Gastroesophageal sphincter (tissue), 4 donors: ENCODE measurements at places on chromosomes 7 and 10. TPM values are rescaled to one million over a fixed set of nuclear protein-coding genes. Genes with fewer than 3 reads are reported as not detected.

DNA sequence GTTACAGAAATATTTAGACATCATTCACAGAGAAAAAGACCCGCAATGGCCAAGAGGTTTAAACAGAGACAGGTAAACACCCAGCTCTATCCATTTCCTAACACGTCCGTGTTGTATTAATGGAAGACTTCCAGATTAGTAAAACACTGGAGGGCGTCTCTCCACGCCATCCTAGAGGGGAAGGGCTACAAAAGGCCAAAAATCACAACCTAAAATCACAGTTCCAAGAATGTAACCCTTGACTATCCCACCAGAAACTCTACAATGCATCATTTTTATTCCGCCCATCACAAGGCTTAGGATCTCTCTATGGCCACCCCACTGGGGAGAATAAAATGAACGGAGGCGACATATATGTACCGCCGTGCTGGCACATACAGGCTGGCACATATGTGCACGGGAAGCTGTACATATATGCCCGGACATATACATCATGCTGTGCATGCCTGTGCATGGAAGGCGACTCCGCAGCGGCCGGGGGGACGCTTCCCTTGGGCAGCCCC, 734 bp downstream of the PCLO start:
- peak; percentile 5 for ATAC-seq
- H3K4me1 ChIP-seq = no peaks in the 10 kb centered on the region
- H3K27ac ChIP-seq = no peak overlapping the region
- H3K4me3 ChIP-seq = peak overlapping the region; percentile 36
- H3K27me3 ChIP-seq = peaks cover 6% of the 10 kb centered on the region

The RADIL gene
- total RNA-seq = 4.4 TPM

DNA sequence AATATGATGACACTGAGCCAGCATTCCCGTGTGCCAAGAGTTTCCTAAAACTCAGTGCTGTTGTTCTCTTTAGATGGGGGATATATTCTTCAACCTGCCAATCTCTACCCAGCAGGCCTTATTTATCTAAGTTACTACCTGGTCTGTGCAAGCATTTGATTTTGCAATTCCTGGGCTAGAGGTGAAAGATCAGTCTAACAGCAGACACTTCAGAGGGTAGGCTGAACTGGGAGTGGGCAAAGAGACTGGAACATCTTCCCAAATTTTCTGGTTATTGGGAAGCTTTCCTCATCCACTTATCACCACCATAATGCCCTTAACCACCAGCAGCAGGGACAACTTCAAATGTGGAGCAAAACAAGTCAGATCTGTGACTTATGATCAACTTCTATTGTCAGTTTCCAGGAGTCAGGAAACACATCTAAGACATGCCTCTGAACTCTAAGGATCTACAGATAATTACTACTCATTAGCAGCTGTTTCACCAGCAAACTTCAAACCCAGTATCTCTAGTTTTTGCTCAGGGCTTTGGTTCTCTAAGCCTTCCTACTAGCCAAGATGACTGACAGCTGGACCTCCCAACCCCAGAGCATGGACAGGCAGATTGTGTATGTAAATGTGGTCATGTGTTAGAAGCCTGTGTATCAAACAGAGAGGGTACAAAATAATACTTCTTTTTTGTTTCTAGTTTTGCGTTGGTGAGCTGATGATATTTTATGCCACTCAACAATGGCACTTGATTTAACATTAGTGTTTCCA, 1.0 kb downstream of the ASAH2 start:
- H3K27ac ChIP-seq = no peak overlapping the region
- H3K27me3 ChIP-seq = no peaks in the 10 kb centered on the region
- no peak for ATAC-seq

DNA sequence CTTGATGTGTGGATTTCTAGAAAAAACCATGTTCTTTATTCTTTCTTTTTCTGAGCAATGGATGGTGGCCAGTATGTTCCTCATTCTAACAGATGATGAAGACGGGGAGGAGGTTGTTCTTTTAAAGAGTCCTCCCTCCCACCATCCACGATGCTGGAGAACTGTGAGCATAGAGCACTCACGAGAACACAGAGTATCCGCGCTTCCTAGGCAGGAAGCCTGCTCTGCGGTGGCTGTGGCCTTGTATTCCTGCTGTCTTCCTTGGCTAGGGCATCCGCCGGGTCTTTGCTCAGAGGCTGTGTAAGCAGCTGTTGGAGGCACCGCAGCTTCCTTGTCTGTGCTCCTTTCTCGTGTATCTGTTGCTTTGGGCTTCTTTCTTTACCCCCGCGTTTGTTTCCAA, 214.2 kb downstream of the CCDC3 start:
- H3K4me1 ChIP-seq = no peaks in the 10 kb centered on the region
- H3K4me3 ChIP-seq = no peak overlapping the region
- H3K27me3 ChIP-seq = no peaks in the 10 kb centered on the region
- H3K36me3 ChIP-seq = peaks cover 11% of the 10 kb centered on the region
- H3K27ac ChIP-seq = no peak overlapping the region

The ANXA8 gene
- not detected for total RNA-seq

The ENTPD1 gene
- total RNA-seq = 34.4 TPM

The JCAD gene
- 59.9 TPM for total RNA-seq

The OR2A1 gene
- not detected for total RNA-seq

The SDK1 gene
- total RNA-seq = 9.4 TPM

GRCh38 chr10:72272689-72273409, 875 bp upstream of the DDIT4 start:
- H3K4me3 ChIP-seq = peak overlapping the region; percentile 94
- no peaks in the 10 kb centered on the region for H3K27me3 ChIP-seq
- peaks cover 23% of the 10 kb centered on the region for H3K36me3 ChIP-seq

GRCh38 chr7:125057963-125058362, 128.3 kb upstream of the POT1 start:
- no peaks in the 10 kb centered on the region for H3K36me3 ChIP-seq
- H3K27ac ChIP-seq = no peak overlapping the region
- no peaks in the 10 kb centered on the region for H3K4me1 ChIP-seq
- H3K4me3 ChIP-seq = no peak overlapping the region
- H3K27me3 ChIP-seq = peaks cover 3% of the 10 kb centered on the region

DNA sequence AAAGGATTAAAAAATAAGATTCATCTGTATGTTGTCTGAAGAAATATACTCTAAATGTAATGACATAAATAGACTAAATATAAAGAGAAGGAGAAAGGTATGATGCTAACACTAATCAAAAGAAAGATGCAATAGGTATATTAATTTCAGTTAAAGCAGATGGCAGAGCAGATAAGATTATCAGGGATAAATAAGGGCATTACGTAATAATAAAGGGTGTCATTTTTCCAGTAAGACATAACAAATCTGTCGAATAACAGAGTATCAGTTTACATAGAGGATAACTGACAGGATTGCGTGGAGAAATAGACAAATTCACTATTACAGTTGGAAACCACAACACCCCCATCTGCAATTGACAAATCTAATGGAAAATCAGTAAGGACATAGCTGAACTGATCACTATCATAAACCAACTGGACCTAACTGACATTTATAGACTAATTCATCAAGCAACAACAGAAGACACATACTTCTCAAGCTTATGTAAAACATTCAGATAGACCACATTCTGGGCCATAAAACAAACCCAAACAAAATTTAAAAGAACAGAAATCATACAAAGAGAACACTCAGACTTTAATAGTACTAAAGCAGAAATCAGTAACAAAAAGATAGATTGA, 384.1 kb upstream of the COBL start:
- no peak overlapping the region for H3K27ac ChIP-seq
- no peaks in the 10 kb centered on the region for H3K4me1 ChIP-seq
- no peak for ATAC-seq
- no peak overlapping the region for H3K4me3 ChIP-seq

The SPDYE16 gene
- total RNA-seq = not detected

The PNLIPRP3 gene
- not detected for total RNA-seq

The ZFAND2A gene
- total RNA-seq = 22.4 TPM

The ZNF365 gene
- 1.8 TPM for total RNA-seq

DNA sequence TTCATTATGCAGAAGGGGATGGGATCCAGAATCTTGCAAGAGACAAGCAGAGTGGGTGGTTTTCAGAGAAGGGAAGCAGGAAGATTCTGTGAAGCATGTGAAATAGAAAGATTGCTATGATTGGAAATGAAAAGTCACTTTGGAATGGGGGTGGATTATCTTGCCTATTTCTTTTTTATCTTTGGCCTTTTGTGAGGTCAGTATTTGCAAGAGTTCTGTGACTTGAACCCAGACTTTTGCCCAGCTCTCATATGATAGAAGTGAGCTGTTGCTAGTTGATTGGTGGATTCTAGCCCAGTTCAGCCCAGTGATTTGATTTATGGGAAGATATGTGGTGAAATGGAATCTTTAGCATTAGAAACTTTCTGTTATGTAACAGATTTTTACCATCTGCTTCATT, 17.1 kb downstream of the ENTPD7 start:
- ATAC-seq = no peak
- no peaks in the 10 kb centered on the region for H3K4me1 ChIP-seq
- no peak overlapping the region for H3K4me3 ChIP-seq
- no peak overlapping the region for H3K27ac ChIP-seq
- no peaks in the 10 kb centered on the region for H3K27me3 ChIP-seq
- no peaks in the 10 kb centered on the region for H3K36me3 ChIP-seq

DNA sequence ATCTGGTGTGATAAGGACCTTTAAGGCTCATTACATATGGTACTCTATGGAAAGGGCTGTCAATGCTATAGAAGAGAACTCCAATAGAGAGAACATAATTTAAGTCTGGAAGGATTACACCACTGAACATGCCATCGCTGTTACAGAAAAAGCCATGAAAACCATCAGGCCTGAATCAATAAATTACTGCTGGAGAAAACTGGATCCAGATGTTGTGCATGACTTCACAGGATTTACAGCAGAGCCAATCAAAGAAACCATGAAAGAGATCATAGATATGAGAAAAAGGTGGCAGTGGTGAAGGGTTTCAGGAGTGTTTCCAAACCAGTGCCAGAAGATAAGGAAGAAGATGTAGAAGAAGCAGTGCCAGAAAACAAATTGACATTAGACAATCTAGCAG, 18.9 kb upstream of the GPR22 start:
- ATAC-seq = no peak
- H3K4me1 ChIP-seq = no peaks in the 10 kb centered on the region
- H3K4me3 ChIP-seq = no peak overlapping the region

DNA sequence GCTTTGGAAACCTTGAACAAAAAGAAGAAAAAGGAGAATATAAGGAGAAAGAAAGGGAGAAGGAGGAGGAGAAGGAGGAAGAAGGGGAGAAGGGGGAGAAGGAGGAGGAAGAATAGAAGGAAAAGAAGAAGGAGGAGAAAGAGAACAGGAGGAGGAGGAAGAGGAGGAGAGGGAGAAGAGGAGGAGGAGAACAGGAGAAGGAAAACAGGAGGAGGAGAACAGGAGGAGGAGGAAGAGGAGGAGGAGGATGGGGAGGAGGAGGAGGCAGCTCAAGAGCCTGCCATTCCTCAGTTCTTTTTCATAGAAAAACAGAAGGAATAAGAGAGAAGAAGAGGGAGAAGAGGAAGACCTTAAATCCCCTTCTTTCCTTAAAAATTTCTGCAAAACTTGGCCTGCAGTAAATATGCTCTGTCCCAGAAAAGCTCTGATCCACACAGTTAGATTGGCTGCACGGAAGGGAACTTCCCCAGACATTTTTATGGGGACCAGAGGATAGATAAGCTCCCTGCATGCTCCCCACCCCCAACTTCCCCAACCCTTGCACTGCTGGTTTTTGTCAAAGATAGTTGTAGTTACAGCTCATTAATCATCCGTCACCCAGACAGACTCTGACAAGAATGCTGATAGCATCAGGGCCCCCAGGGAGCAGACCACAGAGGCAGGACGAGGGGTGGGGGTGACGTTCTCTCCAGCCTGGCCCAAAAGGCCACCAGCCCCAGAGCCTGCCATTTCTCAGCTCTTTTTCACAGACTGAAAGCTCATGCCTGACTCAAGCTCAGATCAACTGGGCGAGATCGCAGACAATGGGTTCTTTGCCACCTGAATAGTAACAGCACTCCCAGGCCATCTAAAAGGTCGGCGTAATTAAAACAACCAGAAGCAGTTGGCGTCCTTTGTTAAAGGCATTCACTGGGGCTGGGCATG, 34.5 kb upstream of the LYZL1 start:
- peaks cover 51% of the 10 kb centered on the region for H3K27me3 ChIP-seq
- ATAC-seq = no peak
- H3K4me3 ChIP-seq = no peak overlapping the region
- peaks cover 7% of the 10 kb centered on the region for H3K4me1 ChIP-seq

DNA sequence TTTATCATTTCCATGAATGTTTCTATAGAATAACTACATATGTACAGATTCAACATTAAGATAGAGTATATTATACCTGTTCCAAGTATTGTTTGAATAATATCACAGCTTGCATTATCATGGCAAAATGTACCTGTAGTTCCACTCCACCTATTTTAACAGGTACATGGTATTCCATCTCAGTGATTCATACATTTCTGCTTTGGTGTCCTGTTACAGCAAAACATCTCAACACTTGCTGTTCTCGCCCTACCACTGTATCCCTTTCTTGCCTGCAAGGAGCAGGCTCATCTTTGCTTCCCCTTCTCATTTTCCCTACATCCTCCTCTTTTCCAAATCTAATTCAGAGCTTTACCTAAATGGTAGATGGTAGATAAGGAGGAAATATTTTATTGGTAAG, 27.1 kb upstream of the SGCE start:
- no peaks in the 10 kb centered on the region for H3K36me3 ChIP-seq
- no peak overlapping the region for H3K4me3 ChIP-seq
- H3K27ac ChIP-seq = no peak overlapping the region

GRCh38 chr7:50608196-50608906, 43.1 kb upstream of the DDC start:
- H3K27ac ChIP-seq = no peak overlapping the region
- H3K36me3 ChIP-seq = no peaks in the 10 kb centered on the region
- ATAC-seq = no peak
- no peaks in the 10 kb centered on the region for H3K4me1 ChIP-seq

DNA sequence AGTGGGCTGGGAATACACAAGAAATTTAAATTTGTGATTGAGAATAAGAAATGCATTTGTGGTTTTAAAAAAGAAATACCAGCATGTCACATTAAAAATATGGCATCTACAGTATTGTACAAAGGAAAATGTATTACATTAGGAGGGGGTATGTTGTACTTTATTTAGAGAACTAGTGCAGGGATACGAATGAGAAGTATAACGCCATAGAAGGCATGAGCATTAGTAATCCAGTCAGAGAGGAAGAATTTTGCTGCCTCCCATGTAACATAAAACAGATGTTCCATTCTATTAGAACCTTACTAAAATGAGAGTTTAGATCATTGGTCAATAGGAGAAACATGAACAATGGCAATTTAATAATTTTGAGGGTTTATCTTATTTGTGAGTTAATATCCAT, 182.2 kb downstream of the ADK start:
- no peaks in the 10 kb centered on the region for H3K27me3 ChIP-seq
- ATAC-seq = no peak
- no peak overlapping the region for H3K4me3 ChIP-seq
- no peak overlapping the region for H3K27ac ChIP-seq
- no peaks in the 10 kb centered on the region for H3K36me3 ChIP-seq
- no peaks in the 10 kb centered on the region for H3K4me1 ChIP-seq

DNA sequence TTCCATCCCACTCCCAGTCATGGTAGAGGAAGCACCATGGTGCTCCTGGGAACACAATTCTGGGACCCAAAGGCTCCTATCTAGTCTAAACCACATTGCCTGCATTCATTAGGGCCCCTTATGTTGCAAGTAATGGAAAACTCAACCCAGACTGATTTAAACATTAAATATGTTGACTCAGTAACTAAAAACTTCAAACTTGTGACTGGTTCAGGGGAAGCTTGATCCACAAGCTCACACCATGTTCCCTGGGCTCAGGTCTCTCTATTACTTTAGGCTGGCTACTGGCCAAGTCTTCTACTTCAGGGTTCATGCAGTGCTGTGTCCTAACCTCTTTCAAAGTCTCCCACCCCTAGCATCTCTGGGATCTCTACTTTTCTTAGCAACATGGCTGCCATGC, 13.1 kb downstream of the WNT16 start:
- no peak for ATAC-seq
- H3K4me1 ChIP-seq = no peaks in the 10 kb centered on the region
- H3K27me3 ChIP-seq = no peaks in the 10 kb centered on the region
- H3K4me3 ChIP-seq = no peak overlapping the region

GRCh38 chr7:157035302-157035701, 24.8 kb upstream of the MNX1 start:
- H3K27ac ChIP-seq = no peak overlapping the region
